ENCODE measurements at places on chromosomes 12 and 14. TPM values are rescaled to one million over a fixed set of nuclear protein-coding genes. Genes with fewer than 3 reads are reported as not detected.

GRCh38 chr12:53514628-53515290 lies 7.5 kb upstream of the NPFF start:
- DNase-seq, result no peak

- DNase-seq, result no peak
These were observed 285.3 kb downstream of the ZFP36L1 start for GRCh38 chr14:68507544-68508081.

GRCh38 chr12:61412201-61412600 lies 848.0 kb upstream of the USP15 start:
- DNase-seq, result no peak

GRCh38 chr12:93846936-93847516 lies 169.9 kb downstream of the CRADD start:
- DNase-seq, result no peak

GRCh38 chr14:64234877-64235651 lies 59.1 kb downstream of the ESR2 start:
- no peak for DNase-seq

DNA sequence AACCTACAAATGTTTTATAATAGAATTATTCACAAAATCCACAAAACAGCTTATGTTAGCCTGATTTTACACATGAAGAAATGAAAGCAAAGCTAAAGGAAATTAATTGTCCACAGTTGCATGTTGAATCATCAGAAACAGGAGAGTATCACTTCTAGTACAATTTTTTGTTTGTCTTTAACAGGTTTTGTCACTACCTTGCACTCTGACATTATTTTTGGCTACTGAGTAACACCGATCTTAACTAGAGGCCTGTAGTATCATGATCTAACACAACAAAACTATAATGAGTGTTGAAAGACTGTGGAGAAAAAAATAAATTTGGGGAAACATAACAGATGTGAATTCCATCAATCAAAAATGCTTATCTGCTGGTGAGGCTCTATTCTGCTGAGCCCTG lies 60.1 kb downstream of the TAOK3 start:
- no peak for DNase-seq

GRCh38 chr12:107468182-107468581 lies 217.4 kb upstream of the PWP1 start:
- DNase-seq, result no peak

GRCh38 chr14:61227884-61228591 lies 53.1 kb downstream of the TMEM30B start:
- no peak for DNase-seq

- DNase-seq, result no peak
These were observed 14.3 kb downstream of the RNF212B start for GRCh38 chr14:23252006-23252405.

The IFNG-AS1 gene
- total RNA-seq, result 0.35 TPM

The SART3 gene
- total RNA-seq, result 87.1 TPM
